Hepatic stellate cell (primary cell): ENCODE measurements at places on chromosomes 5 and 9.

- DNase-seq = peak; percentile 44
Observed at GRCh38 chr5:54309691-54310432, 511 bp downstream of the ARL15 start.

GRCh38 chr5:120599576-120599975 is 135.5 kb downstream of the PRR16 start:
- no peak for DNase-seq

- no peak for DNase-seq
Observed at GRCh38 chr9:31304576-31304975, 1079.9 kb upstream of the ACO1 start.

DNA sequence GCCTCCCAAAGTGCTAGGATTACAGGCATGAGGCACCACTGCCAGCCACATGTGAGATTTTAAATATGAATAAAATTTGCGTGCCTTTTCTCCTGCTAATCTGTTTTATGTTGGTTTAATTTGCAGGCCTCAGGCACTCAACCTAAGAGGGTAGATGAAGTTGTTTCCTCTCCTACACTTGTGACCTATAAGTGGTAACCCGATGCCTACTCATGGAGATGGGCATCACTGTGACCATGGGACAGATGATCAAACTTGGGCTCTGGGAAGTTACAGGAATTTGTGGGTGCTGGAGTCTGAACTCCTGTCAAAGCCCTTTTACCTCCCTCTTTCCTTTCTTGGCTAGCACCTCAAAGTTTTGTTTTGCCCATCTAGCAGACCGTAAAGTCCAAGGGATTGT is 1.1 kb downstream of the SLC28A3 start:
- no peak for DNase-seq

DNA sequence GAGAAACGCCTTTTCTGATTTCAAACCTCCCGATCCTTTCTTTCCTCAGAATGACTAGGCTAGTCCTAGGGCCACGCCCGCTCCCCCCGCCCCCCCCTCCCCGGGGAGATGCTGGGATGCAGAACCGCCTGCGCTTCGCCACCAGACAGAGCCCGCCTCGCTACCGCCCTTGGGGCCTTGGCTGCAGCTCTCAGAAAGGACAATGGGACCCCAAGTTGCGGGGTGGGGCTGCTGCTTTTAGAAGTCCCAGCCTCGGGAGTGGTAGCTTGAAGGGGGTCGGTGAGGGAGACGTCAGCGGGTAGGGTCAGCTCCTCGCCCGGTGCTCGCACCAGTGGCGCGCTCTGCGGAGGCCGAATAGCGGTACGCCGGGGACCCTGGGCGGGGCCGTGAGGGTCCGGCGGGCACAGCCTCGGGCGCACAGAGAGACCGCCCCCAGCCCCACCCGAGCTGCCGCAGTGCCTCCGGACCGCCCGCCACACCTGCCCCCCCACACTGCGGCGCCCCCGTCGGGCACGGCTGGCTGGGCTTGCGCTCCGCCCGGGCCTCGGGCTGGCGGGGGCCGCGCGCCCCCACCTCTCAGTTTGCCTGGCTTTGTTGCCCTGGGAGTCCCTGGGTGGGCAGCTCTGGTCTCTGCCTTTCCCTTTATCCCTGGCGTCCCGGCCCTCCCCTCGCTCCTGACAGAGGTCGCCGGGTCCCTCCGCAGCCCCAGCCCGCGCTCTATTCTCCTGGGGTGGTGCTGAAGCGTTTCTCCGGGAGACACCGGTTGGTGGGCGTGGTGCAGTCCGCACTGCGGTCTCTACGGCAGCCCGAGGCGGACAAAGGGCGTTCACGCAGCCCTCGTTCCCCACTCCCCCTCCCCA is 1.2 kb downstream of the MAP1B start:
- DNase-seq = peak; percentile 81

GRCh38 chr5:157494178-157494832 is 34.3 kb downstream of the NIPAL4 start:
- DNase-seq = no peak

DNA sequence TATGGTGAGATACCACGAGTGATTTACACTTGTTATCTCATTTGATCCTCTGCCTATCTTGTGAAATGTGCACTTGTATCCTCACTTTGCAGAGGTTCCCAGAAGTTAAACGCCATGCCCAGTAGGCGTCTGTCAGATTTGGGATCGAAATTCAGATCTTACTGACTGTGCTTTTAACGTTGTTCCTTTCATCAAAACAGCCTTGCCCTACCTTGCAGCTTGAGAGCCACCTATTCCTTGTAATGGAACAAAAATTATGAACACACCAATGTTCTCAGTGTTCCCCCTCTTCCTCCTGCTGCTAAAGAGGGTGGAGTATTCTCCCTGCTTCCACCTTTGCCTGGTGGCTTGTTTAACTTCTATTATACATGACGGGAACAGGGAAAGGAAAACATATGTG is 257.0 kb downstream of the MSX2 start:
- no peak for DNase-seq

- DNase-seq = no peak
Observed at GRCh38 chr5:35198686-35199085, 31.6 kb downstream of the PRLR start.

GRCh38 chr9:33287087-33287490 is 3.2 kb upstream of the NFX1 start:
- DNase-seq = peak; percentile 81

- DNase-seq = no peak
Observed at GRCh38 chr9:123302348-123303214, 34.2 kb upstream of the STRBP start.

GRCh38 chr5:142717582-142718215 is 31.8 kb upstream of the FGF1 start:
- DNase-seq = peak; percentile 50

DNA sequence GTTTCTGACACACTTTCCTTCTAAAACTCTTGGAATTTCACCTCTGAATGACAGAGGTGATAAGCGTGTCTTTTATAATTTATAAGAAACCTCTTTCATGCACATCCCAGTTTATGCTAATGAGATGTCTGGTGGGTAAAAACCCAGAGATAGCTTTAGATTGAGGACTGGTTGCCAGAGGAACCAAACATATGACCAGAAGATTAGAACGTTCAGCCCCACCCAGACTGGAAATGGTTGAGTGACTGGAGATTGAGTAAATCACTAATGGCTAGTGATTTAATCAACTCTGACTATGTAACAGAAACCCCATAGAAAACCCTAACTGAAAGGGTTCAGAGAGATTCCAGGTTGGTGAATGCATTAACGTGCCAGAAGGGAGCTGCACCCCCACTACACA is 69.2 kb downstream of the CDH18 start:
- DNase-seq = no peak

DNA sequence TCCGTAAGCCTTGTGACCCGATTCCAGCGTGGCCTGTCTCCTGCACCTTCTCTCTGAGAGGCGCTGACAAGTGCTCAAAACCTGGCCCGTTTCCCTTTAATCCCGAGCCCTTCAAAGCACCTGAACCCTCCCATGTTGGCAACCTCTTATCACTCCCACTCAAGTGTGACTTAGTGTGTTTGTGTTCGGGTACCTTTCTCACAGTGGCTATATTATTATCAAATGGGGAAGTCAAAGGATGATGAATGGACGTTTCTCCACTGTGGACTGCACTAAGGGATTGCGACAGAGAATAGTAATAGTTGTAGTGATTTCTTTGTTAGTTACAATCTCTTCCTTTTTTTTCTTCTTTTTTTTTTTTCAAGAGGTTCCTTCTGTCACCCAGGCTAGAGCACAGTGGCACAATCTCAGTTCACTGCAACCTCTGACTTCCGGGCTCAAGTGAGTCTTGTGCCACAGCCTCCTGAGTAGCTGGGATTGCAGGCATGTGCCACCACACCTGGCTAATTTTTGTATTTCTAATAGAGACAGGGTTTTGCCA is 65.4 kb upstream of the TNFSF8 start:
- DNase-seq = no peak

GRCh38 chr5:78490709-78491485 is 130.5 kb downstream of the SCAMP1 start:
- no peak for DNase-seq

- DNase-seq = peak; percentile 34
Observed at GRCh38 chr5:154444556-154445421, 1.0 kb upstream of the SAP30L start.

DNA sequence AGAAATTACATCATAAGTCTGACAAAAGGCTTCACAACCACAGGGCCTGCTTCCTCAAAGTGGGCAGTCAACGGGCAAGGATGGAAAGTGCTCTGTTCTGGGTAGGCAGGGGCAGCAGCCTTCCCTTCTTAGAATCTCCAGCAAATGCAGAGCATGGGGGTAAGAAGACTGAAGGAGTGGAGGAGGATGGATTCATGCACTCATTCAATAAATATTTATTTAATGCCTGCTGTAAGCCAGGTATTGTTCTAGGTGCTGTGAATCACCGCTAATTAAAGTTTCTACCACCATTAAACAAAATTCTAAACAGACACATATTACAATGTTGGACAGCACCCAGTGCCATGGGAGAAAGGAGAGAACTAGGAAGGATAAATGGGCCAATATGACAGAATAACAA is 195.6 kb downstream of the ELAVL2 start:
- DNase-seq = no peak

DNA sequence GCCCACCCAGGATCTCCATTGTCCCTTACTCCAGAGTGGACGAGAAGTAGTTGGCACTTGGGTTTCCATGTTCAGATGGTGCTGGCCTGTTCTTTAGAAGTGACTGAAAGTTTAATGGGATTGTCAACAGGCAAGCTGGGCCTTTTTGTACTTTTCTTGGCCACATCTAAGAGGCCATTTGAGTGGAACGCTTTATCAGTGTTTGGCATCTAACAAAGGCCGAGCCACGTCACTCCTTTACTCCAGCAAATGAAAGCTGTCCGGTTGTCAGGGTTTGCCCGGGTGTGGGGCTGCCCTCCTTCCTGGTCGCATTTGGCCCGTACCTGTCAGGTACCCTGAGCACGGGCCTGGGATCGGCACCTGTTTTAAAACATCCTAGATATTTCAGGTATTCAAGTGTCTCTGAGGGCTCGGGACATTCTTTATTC is 71.5 kb downstream of the RCL1 start:
- DNase-seq = no peak

- DNase-seq = no peak
Observed at GRCh38 chr9:134595014-134595413, 46.6 kb upstream of the COL5A1 start.

DNA sequence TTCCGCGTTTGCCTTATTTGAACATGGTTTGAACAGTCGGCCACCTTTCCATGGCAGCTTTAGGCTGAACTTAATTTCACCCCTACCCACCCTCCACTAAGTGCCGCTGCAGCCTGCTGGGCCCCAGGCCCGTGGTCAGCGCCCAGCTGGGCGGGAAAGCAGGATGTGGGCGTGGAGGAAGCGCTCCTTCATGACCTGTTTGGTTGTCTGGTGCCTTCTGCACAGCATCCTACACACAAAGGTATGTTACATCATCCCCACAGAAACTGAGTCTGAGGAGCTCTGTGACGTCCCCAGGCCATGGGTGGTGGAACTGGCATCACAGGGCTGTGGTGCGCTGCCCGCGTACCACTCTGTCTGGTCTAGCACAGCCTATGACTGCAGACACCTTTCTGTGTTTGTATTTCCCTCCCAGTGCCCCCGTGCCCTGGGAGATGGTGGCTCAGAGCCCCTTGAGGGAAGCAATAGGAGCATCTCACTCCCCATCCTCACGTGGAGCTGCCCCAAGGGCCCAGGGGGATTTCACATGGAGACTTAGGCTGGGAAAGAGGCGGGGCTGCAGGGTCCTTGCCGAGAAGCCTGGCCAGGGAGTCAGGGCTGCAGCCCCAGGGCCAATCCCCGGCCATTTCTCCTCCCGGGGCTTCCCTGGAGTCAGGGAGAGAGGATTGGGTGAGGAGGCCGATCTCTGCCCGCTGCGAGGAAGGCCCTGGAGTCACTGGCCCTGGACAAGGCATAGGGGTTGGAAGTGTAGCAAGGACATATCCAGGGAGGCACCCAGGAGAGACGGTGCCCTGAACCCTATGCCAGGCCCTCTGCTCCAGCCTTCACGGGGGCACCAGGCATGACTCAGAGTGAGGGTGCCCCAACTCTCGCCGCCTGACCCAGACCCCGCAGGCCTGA is 37.5 kb upstream of the SUSD3 start:
- DNase-seq = no peak

DNA sequence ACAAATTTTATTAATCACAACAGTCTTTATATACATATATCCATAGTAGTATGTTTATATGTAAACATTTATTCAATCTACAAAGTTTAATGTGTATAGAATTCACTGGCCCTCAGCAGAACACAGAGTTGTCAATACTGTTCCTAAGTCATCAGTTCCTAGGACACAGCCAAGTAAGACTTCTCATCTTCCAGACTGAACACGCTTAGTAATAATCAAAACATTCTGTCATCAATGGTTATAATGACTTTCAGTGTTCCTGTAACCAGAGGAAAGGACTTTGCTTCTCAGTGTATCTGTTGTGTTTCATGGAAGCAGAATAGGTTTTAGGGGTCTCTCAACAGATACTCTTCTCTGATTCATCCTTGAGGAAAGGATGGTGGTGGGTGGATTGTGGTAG is 82.2 kb downstream of the SMIM23 start:
- DNase-seq = no peak

GRCh38 chr9:107793541-107793940 is 304.0 kb upstream of the KLF4 start:
- DNase-seq = no peak

GRCh38 chr9:131253891-131254491 is 22.3 kb downstream of the FAM78A start:
- DNase-seq = no peak

GRCh38 chr9:116153765-116154333 is at the start of gene PAPPA:
TSS of gene PAPPA (plus strand) at chr9:116153791. CDS start at chr9:116154173, 382 bp downstream.
- peak; percentile 5 for DNase-seq

DNA sequence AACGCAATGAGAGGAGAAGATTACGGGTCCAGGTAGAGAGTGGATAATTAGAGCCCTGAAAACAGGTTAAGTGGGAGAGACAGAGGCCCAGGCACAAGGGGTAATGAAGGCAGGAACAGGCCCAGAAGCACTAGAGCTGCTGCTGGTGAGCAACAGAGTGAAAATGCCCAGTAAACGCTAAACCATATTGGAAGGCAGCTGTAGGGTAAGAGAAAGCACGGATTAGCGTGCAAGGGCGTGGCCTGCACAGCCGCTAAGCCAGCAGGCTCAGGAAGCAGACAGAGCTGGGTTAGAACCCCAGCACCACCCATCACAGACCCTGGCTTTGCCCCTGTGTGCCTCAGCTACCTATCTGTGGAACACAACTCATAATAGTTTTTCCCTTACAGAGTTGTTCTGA is 93.2 kb downstream of the PAX5 start:
- no peak for DNase-seq

DNA sequence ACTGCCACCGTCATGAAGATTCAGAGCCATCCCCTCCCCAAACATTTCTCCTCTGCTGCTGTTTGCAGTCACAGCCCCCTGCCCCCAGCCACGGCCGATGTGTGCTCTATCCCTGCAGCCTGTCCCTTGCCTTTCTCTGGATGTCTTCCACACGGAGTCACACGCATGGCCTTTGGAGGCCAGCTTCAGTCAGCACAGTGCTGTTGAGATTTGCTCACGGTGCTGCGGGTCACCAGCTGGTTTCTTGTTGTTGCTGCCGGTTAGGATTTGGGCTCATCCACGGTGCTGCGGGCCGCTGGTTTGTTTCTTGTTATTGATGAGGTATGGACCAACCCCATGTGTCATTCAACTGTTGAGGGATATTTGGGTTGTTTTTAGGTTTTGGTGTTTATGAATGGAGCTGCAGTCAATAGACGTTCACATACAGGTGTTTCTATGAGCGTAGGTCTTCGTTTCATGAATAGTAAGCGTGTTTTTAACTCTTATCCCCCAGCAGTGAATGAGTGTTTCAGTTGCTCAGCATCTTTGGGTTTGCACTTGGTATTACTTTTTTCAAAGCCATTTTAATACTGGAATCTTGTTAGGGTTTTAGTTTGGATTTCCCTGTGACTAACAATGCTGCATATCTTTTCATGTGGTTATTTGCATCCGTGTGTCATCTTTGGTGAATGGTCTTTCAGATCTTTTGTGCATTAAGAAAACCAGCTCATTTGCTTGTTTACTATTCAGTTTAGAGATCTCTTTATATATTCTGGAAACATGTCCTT is 57.6 kb downstream of the AHRR start:
- DNase-seq = no peak
